Uterine smooth muscle cell (primary cell): ENCODE measurements at places on chromosomes 2 and 18. TPM values are rescaled to one million over a fixed set of nuclear protein-coding genes. Genes with fewer than 3 reads are reported as not detected.

Gene BMP10
- total RNA-seq = not detected in 2 replicates

Gene ANKRD30B
- total RNA-seq = 0.12 and 0.55 TPM in 2 replicates

Gene TXNDC2
- total RNA-seq = 0.12 and 0.22 TPM in 2 replicates

Gene FAM228A
- total RNA-seq = under 0.01 and 0.11 TPM in 2 replicates

Gene KCNE4
- 12.6 and 13.9 TPM in 2 replicates for total RNA-seq

Gene FAM237A
- not detected in 2 replicates for total RNA-seq

Gene CYS1
- 0.33 and 1.5 TPM in 2 replicates for total RNA-seq

Gene C2orf74
- total RNA-seq = 13.3 and 14.1 TPM in 2 replicates

Gene RAB6C
- total RNA-seq = under 0.01 TPM in 1 of 2 replicates, not detected in the other

Gene C2orf80
- total RNA-seq = not detected in 2 replicates

Gene PECR
- 21.4 and 27.7 TPM in 2 replicates for total RNA-seq

Gene PDE1A
- total RNA-seq = 11.5 and 20.0 TPM in 2 replicates

Gene DUSP2
- 1.7 and 2.3 TPM in 2 replicates for total RNA-seq

Gene PPP1R1C
- total RNA-seq = 0.25 and 2.2 TPM in 2 replicates

Gene SCN9A
- 24.0 and 43.0 TPM in 2 replicates for total RNA-seq

Gene HAUS1
- 37.9 and 77.0 TPM in 2 replicates for total RNA-seq

Gene BOLL
- not detected in 2 replicates for total RNA-seq

Gene CRIM1
- total RNA-seq = 177 and 288 TPM in 2 replicates

Gene CTAGE1
- not detected in 2 replicates for total RNA-seq

Gene TCF7L1
- 2.3 and 3.2 TPM in 2 replicates for total RNA-seq

Gene CFAP65
- total RNA-seq = not detected in 2 replicates

Gene COLEC11
- total RNA-seq = under 0.01 TPM in 1 of 2 replicates, not detected in the other

Gene SCN1A
- total RNA-seq = 0.11 and 0.75 TPM in 2 replicates

Gene OTOS
- not detected in 2 replicates for total RNA-seq

Gene FAM168B
- total RNA-seq = 112 and 130 TPM in 2 replicates

Gene DTNB
- total RNA-seq = 3.9 and 4.9 TPM in 2 replicates

Gene CPLX4
- not detected in 2 replicates for total RNA-seq

Gene IL1B
- total RNA-seq = 0.77 and 1.7 TPM in 2 replicates

Gene SP5
- total RNA-seq = not detected in 2 replicates

Gene KCNIP3
- total RNA-seq = 4.2 and 4.9 TPM in 2 replicates

Gene CYP27C1
- total RNA-seq = not detected in 2 replicates

Gene AKAIN1
- not detected in 2 replicates for total RNA-seq

Gene SLC40A1
- total RNA-seq = 2.4 and 9.5 TPM in 2 replicates

Gene REEP1
- total RNA-seq = 0.11 and 0.12 TPM in 2 replicates

Gene SERPINB2
- total RNA-seq = 2.4 and 3.1 TPM in 2 replicates

Gene MLPH
- 29.1 and 110 TPM in 2 replicates for total RNA-seq

Gene FBLN7
- total RNA-seq = 1.1 and 2.4 TPM in 2 replicates

Gene EGR4
- not detected in 2 replicates for total RNA-seq

Gene MC5R
- not detected in 2 replicates for total RNA-seq

Gene IL36A
- not detected in 2 replicates for total RNA-seq

Gene CHMP1B
- total RNA-seq = 50.7 and 58.0 TPM in 2 replicates

Gene SCYGR4
- not detected in 2 replicates for total RNA-seq

Gene ASAP2
- 43.5 and 44.8 TPM in 2 replicates for total RNA-seq

Gene COL4A4
- total RNA-seq = 0.75 and 2.7 TPM in 2 replicates

Gene ZBTB7C
- not detected in 2 replicates for total RNA-seq

Gene NCKAP5
- total RNA-seq = 0.55 and 1.6 TPM in 2 replicates

Gene FOXD4L1
- total RNA-seq = 0.12 TPM in 1 of 2 replicates, not detected in the other

Gene MC2R
- total RNA-seq = not detected in 2 replicates

Gene LAMA3
- total RNA-seq = 5.1 and 30.5 TPM in 2 replicates

Gene IL36RN
- under 0.01 TPM in 1 of 2 replicates, not detected in the other for total RNA-seq

Gene KCNG3
- under 0.01 TPM in 2 replicates for total RNA-seq

Gene SERPINB12
- not detected in 2 replicates for total RNA-seq

Gene SPTBN1
- total RNA-seq = 241 and 243 TPM in 2 replicates

Gene CROCC2
- total RNA-seq = under 0.01 TPM in 1 of 2 replicates, not detected in the other
